A549 treated with RU486 at 1 μM for 4 hours (cell line): ENCODE measurements at places on chromosomes 6 and 20. TPM values are rescaled to one million over a fixed set of nuclear protein-coding genes. Genes with fewer than 3 reads are reported as not detected.

Gene LGSN
- total RNA-seq: 2.7 to 3.8 TPM (median 3.2 TPM) in 5 replicates

Gene TREM2
- total RNA-seq: not detected in 5 replicates

Gene SLC17A2
- not detected in 5 replicates for total RNA-seq

Gene SEL1L2
- not detected in 5 replicates for total RNA-seq

Gene TASP1
- 10.3 to 11.9 TPM (median 10.9 TPM) in 5 replicates for total RNA-seq

Gene TRERF1
- total RNA-seq: 5.3 to 8.8 TPM (median 7.4 TPM) in 5 replicates

Gene CST4
- not detected in 5 replicates for total RNA-seq

Gene GTPBP2
- total RNA-seq: 13.6 to 22.0 TPM (median 20.5 TPM) in 5 replicates

Gene RCAN2
- total RNA-seq: not detected in 5 replicates

Gene TOX2
- total RNA-seq: 8.9 to 10.2 TPM (median 9.4 TPM) in 5 replicates

Gene LHFPL5
- 0.05 TPM in 1 of 5 replicates, not detected in the others for total RNA-seq

Gene SIGLEC1
- total RNA-seq: not detected in 5 replicates

Gene SIRPB1
- total RNA-seq: 0.22 to 0.90 TPM (median 0.68 TPM) in 5 replicates

Gene WFDC12
- total RNA-seq: not detected in 5 replicates

Gene CDSN
- total RNA-seq: not detected in 5 replicates

Gene CPNE5
- 0.05 to 0.15 TPM (median 0.08 TPM) in 4 of 5 replicates, not detected in the other for total RNA-seq

Gene AIF1
- not detected in 5 replicates for total RNA-seq

Gene MARCKS
- total RNA-seq: 10.6 to 33.9 TPM (median 30.4 TPM) in 5 replicates

Gene SOX4
- 7.6 to 15.7 TPM (median 14.1 TPM) in 5 replicates for total RNA-seq

Gene SNHG17
- total RNA-seq: 175 to 225 TPM (median 196 TPM) in 5 replicates
